ENCODE measurements at places on chromosomes 11 and 22. TPM values are rescaled to one million over a fixed set of nuclear protein-coding genes. Genes with fewer than 3 reads are reported as not detected.

GRCh38 chr11:60891103-60891741, 15.2 kb downstream of the PRPF19 start:
- no peak overlapping the region for H3K4me3 ChIP-seq
- no peaks in the 10 kb centered on the region for H3K27me3 ChIP-seq
- H3K27ac ChIP-seq: no peak overlapping the region
- H3K36me3 ChIP-seq: no peaks in the 10 kb centered on the region
- peak; percentile 28 for DNase-seq

DNA sequence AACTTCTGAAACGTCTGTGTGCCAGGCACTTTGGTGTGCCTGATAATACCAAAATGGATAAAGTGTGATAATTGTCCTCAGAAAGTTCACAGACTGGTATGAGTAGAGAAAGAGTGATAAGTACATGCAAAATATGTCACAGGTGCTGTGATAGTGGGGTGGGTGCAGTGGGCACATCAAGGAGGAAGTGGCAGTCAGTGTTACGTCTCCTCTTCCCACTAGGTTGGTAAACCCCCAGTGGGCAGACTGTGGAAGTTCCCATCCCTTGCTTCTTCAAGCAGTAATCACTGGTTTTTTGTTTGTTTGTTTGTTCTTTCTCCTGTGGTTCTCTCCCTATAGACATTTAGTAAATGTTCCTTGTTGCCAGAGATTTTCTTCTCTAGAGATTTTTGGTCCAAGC, 5.4 kb downstream of the RNF121 start:
- no peak overlapping the region for H3K27ac ChIP-seq
- no peaks in the 10 kb centered on the region for H3K27me3 ChIP-seq
- peaks cover 8% of the 10 kb centered on the region for H3K4me1 ChIP-seq
- no peak overlapping the region for H3K4me3 ChIP-seq
- no peaks in the 10 kb centered on the region for H3K36me3 ChIP-seq
- no peak for DNase-seq

The LYVE1 gene
- total RNA-seq: 52.5 TPM

DNA sequence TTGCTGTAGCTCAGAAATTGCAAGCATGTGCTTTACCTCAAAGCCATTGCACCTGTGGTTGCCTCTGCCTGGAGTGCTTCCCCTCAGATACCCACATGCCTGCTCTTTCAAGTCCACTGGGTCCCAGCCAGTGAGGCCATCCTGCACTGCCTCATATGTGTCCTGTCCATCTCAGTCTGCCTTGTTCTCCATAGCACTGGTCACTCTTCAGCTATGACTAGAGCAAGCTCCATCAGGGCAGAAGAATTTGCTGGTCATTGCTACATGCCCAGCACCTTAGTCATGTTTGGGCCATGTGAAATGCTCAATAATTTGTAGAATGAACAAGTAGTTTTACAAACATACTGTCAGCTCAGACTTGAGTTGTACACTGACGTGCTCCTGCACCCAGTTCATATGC, 64.4 kb upstream of the HORMAD2 start:
- no peaks in the 10 kb centered on the region for H3K36me3 ChIP-seq
- no peaks in the 10 kb centered on the region for H3K27me3 ChIP-seq
- H3K4me3 ChIP-seq: no peak overlapping the region
- no peak overlapping the region for H3K27ac ChIP-seq
- H3K4me1 ChIP-seq: no peaks in the 10 kb centered on the region

DNA sequence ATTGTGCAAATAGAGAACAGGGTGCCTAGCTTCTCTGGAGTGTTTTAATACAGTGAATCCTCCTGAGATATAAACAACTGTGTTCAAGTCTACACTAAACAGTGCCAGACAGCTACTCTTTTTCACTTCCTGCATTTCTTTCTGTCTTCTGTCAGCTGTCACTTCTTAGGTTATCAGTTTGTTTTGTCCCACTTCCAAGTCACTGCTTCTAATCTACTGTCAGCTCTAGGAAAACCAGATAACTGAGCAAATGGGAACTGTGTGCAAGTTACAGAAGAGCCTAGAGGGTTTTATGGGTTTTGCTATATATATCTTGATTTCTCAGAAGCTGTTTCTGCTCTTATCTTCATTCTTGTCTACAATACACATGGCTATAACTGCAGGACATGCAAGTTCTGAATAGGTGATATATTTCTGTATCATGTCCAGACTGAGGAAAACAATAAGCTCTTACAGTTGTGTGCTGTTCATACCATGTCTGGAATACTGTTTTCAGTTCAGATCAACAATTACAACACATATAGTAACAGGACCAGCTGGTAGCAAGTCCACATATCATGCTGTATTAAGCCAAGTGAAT, 5.8 kb downstream of the PITPNB start:
- peaks cover 4% of the 10 kb centered on the region for H3K4me1 ChIP-seq
- H3K27me3 ChIP-seq: no peaks in the 10 kb centered on the region
- H3K4me3 ChIP-seq: no peak overlapping the region
- H3K27ac ChIP-seq: no peak overlapping the region
